RWPE2 (cell line): ENCODE measurements at places on chromosomes 2 and 18.

DNA sequence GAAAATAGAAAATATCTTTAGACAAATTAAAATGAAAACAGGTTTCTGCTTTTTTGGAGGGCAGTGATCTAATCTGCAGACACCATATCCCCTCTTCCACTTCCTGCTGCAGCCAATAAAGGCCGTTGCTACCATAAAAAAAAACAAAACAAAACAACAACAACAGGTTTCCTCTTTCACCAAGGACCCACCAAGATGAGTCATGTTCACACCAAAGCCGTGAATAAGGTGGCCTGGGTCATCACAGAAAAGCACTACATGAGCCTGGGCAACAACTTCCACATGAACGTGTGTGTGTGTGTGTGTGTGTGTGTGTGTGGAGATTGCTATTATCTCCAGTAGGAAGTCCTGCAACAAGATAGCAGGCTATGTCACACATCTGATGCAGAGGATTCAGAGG is 24.8 kb upstream of the TFCP2L1 start:
- DNase-seq, result no peak

- DNase-seq, result no peak
Measured at GRCh38 chr18:6746386-6746960, 17.0 kb downstream of the ARHGAP28 start.

GRCh38 chr2:96330407-96330806 is 5.2 kb upstream of the NCAPH start:
- DNase-seq, result no peak

GRCh38 chr18:46199515-46200147 is 95.4 kb downstream of the HAUS1 start:
- DNase-seq, result no peak

DNA sequence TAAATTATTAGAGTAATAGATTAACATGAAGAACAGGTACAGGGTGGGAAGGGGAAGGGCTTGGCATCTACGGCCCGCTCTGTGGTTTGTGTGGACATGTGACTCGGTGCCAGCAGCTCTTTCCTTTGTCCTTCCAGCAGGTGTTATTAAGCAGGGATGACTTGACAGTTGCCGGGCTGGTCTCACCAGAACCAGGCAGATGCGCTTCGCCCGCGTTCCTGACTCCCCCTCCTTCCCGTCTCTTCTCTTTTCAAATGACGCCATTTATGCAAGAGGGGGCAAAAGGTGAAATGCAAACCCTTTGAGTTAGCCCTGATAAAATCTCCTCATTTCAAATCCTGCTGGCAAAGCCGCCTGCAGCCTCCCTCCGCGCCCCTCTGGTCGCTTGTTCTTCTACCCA is 38.9 kb upstream of the MGAT4A start:
- no peak for DNase-seq

GRCh38 chr2:20421336-20421987 is 25.4 kb upstream of the RHOB start:
- DNase-seq, result no peak

DNA sequence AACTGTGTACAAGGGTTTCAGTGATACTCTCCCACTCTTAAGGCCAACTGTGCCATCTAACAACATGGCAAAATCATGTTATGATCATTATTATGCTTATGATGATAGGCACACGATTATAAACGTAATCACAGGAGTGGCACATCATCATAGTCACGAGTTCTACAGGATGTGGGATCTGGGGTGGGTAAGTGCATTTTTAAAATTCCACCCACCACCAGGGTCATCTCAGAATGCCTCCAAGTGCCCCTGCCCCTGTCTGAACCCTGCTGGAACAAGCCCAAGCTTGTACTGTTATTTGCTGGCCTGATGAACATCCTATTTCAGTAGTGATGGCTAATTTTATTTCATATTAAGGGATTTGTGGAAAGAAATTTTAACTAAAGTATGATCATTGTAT is 117.8 kb downstream of the PTPRM start:
- DNase-seq, result no peak

DNA sequence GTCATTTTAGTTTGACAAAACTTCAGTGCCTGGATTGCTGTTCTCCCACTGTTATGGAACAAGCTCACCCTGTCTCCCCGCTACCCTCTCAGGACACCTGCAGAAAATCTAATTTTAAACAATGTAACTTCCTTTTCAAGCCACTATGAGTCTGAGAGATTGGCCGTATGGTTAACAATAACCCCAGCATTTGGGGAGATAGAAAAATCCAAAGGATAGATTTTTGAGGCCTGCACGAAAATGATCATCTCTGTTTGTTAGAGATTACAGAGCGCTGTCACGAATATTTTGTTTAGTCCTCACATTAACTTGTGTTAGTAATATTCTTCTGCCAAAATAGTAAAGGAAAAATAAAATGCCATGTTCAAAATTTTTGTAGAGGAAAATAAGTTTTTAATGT is 24.7 kb downstream of the CAB39 start:
- no peak for DNase-seq

GRCh38 chr18:32881009-32881408 is 108.2 kb upstream of the KLHL14 start:
- DNase-seq, result no peak

- DNase-seq, result no peak
Measured at GRCh38 chr2:60320724-60321123, 232.7 kb downstream of the BCL11A start.

DNA sequence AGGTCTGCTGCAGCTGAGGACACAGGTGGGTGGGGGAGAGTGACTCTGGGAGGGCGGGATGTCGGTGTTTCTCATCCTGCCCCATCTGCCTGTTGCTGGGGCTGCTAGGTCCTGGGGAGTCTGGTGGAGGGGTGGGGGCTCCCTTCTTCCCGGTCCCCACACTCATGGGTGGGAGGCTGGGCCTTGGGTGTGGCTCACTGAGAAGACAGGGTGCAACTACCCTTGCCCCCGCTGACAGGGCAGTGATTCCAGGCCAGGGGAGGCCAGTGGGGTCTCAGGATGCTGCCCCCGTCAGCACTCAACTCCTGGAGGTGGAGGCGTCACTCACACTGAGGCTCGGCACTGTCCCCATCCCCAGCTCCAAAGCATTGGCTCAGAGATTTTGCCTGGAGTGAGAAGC is 7.7 kb upstream of the NFATC1 start:
- no peak for DNase-seq

DNA sequence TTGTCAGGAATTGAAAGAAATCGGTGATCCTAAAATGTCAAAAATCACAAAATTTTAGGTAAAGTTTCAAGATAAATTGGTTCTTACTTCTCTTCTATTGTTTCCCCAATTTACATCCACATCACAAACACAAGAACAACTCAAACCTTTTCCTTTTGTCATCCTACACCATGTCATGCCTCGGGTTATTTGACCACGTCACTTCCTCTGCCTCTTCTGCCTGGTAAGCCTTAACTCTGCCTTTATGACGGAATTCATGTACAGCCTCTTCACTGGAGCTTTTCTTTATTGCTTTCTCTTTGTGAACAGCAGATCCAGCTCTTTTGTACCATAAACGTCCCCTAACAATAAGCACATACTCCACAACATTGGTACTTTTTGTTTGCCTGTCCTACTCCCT is 258.0 kb downstream of the DPP10 start:
- DNase-seq, result no peak

DNA sequence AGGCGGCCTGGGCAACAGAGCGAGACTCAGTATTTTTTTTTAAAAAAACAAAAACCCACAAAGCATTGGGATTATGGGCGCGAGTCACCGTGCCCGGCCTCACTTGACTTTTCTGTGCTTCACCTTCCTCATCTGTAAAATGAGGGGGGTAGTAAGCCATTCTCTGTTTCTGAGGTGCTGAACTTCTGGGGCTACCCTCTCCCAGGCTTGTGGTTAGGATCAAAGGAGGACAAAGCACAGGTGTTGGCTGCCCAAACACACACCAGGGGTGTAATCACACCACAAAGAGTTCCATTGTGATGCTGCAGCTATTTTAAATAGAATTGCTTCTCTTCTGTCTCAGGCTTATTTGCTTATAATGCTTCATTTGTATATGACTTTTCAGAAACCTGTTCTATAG is 35.8 kb upstream of the INHBB start:
- DNase-seq, result no peak

- no peak for DNase-seq
Measured at GRCh38 chr2:25281941-25282340, 59.8 kb downstream of the DNMT3A start.

DNA sequence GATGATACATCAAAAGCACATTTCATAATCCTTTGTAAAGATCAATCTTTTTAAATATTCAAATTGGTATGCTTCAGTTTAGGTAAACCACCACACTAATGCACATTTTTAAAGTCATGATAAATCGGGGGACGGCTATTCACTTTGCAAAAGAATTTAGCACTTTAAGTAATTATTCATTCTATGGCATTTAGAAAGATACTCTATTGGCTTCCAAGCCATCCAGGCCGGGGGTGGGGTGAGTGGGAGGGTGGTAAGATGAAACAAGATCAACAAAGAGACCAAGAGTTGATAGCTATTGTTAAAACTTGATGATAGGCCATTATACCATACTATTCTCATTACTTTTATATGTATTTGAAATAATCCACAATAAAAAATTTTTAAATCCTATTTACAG is 41.0 kb downstream of the EPG5 start:
- no peak for DNase-seq

- DNase-seq, result no peak
Measured at GRCh38 chr2:225379856-225380255, 19.7 kb upstream of the NYAP2 start.

- no peak for DNase-seq
Measured at GRCh38 chr2:207338220-207338607, 172.5 kb upstream of the KLF7 start.

DNA sequence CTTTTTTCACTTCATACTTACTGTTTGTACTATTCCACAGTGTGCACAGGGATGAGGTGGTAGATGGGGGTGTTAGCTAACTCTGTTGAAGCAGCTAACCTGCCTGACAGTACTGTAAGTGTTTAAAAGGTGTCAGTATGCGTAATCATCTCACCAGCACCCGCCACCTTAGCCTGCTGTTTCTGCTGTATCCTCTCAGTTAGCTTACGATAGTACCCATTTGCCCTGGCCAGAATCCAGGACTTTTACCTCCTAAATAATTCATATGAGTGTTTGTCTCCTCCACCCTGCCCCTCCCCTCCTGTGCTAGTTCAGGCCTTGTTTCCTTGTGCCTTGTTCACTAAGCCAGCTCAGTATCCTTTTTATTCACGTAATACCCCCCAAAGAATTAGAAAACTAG is 34.2 kb downstream of the TRAPPC12 start:
- DNase-seq, result no peak

DNA sequence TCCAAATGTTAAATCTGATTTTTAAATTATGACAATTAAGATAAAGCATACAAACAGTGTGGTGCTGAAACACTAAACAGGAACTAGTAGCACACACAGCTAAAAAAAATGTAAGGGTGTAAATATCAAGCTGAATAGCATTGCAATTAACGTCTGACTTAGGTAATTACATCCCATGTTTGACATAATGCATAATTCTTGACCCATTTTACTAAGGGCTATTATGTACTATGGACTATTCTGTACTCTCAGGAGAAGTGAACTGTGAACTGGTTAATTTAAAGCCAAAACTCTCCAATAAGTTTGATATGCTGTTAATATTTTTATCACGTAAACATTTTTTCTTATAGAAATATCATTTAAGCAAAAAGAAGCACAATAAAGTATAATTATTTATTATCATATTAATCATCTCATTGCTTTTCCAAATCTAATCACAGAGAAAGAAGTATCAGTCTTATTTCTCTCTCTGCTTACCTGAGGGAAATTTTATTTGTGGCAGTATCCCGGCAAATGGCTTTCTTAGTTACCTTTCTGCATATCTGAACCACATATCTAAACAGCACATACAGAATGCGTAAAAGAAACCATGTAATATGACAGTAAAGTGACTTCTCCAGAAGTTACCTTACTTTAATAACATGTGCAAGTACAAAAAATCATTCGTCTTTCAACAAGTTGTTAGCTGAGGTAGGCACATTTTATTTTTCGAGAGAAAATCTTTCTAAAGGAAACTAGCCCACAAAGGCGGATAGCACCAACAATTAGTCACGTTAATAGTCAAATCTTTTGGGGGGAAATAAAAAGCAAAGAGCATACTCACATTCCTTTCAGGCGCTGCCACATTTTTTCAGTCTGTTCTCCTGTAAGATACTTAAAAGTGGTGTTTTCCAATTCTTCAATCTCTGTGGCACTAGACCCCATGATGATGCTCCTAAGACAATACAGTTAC is 94.9 kb upstream of the PDE1A start:
- no peak for DNase-seq

GRCh38 chr2:47227532-47228279 is 72.6 kb upstream of the STPG4 start:
- no peak for DNase-seq

GRCh38 chr18:49359732-49360444 is 100.6 kb downstream of the DYM start:
- DNase-seq, result no peak

GRCh38 chr2:128733450-128733849 is 414.8 kb upstream of the HS6ST1 start:
- no peak for DNase-seq

GRCh38 chr18:44541159-44541558 is 139.5 kb upstream of the SETBP1 start:
- DNase-seq, result no peak

- DNase-seq, result no peak
Measured at GRCh38 chr2:48198371-48198770, 292.1 kb upstream of the FBXO11 start.

GRCh38 chr2:147525819-147526489 is 318.9 kb upstream of the ACVR2A start:
- DNase-seq, result no peak

- DNase-seq, result no peak
Measured at GRCh38 chr2:11710632-11711353, 35.6 kb upstream of the LPIN1 start.

DNA sequence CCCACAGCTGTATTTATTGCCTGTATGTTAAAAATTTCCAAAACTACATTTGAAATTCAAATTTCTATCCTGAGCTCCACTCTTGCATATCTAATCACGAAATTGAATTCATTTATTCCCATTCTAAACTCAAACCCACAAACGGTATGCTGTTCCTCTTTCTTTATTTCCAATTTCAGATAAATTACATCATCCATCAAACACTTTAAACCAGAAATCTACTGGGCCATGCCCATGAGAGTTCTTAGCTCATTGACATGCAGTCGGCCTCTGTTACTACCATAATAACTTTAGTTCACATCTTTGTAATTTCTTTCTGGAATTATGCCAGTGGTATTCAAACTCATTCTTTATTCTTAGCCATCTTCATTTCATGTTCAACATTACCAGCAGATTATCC is 100.3 kb downstream of the COL3A1 start:
- DNase-seq, result no peak

DNA sequence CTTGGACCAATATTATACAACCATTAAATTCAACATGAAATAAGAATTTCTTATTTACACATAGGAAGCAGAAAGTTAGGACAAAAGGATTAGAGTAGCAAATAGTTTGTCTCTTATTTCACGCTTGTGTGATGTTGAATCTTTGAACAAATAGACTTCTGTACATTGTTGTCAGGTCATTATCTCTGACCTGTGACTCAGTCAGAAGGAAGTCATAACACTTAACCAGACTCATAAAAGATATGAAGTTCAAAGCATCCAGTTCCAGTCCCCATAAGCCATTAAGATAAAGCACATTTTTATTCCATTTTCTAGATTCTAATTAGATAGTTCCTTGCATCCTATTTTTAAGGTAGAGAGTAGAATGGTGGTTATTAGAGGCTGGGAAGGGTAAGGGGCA is 130.8 kb downstream of the UPP2 start:
- no peak for DNase-seq

GRCh38 chr2:80482276-80482675 is 177.7 kb upstream of the LRRTM1 start:
- no peak for DNase-seq

GRCh38 chr18:51437280-51438271 is 240.1 kb upstream of the MEX3C start:
- DNase-seq, result no peak
